ENCODE measurements at places on chromosomes 16 and 17. TPM values are rescaled to one million over a fixed set of nuclear protein-coding genes. Genes with fewer than 3 reads are reported as not detected.
A peak's percentile ranks its signal among the peaks of the same experiment; 100 is the strongest.

TBC1D3G gene
- not detected for total RNA-seq

SLFN14 gene
- not detected for total RNA-seq

TMEM204 gene
- 32.8 TPM for total RNA-seq

ITGB4 gene
- total RNA-seq: 303 TPM

NAA60 gene
- 54.4 TPM for total RNA-seq

GRCh38 chr17:50269477-50270434 is 4.5 kb upstream of the TMEM92 start:
- DNase-seq: peak; percentile 73

GRCh38 chr17:37699285-37699973 is 45.4 kb downstream of the HNF1B start:
- no peak for DNase-seq

GRCh38 chr16:29663016-29663806 is at the start of gene SPN:
SPN (plus strand) TSS chr16:29663247; CDS start chr16:29663729, 482 bp downstream.
- DNase-seq: no peak

GRCh38 chr17:28151001-28151400 is 108.5 kb downstream of the NLK start:
- DNase-seq: no peak

- DNase-seq: no peak
Observed at GRCh38 chr16:31767267-31767666, 106.3 kb upstream of the ZNF267 start.
